ENCODE measurements at places on chromosomes 3 and 15.
A peak's percentile ranks its signal among the peaks of the same experiment; 100 is the strongest.

GRCh38 chr15:40937762-40938535 lies 8.8 kb downstream of the DLL4 start:
- no peak for DNase-seq

DNA sequence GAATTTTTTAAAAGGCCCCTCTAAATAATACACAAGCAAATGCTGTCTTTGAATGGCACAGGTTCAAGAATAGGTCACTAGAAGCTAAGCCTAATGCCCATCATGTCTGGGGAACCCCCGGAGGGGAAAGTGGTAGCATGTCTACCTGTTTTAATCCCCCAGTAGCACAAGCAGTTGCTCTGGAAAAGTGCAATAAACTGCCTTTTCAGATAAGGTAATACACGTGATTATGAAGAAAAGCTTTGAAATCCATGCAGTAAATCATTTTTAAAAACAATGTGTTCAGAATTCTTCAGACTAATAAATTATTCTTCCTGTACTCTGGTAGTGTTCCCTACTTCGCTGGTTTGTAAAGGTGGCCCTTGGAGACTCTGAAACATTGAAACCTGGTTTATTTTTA lies 922.2 kb downstream of the ROBO1 start:
- DNase-seq, result no peak

GRCh38 chr3:171763392-171763791 lies 46.9 kb downstream of the PLD1 start:
- DNase-seq, result no peak

GRCh38 chr3:140344601-140345205 lies 333.2 kb upstream of the TRIM42 start:
- DNase-seq, result no peak

- no peak for DNase-seq
These were observed 17.8 kb upstream of the TJP1 start for GRCh38 chr15:29840054-29840453.

DNA sequence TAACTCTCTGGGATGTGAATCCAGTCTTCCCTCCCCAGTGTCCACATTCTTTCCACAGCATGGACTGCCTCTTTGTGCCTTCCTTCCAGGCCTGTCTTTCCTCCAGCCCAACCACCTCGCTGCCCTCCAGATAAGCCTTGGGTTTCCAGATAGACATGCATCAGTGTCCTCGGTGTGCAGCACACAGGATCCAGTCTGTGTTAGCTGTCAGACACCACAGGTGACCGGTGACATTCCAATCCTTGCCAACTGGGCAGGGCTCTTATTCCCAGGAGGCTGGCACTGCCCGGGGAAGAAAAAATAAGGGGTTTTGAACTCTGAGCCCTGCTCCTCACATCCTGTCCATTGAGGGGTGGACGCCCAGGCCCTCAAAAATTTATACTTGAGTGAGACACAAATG lies 6.0 kb upstream of the SLC6A1 start:
- DNase-seq, result no peak

- peak; percentile 72 for DNase-seq
These were observed 6.3 kb downstream of the CAV3 start for GRCh38 chr3:8739757-8740504.

All from Panc1 (cell line).